ENCODE measurements at places on chromosomes 1 and 21.
A peak's percentile ranks its signal among the peaks of the same experiment; 100 is the strongest.

DNA sequence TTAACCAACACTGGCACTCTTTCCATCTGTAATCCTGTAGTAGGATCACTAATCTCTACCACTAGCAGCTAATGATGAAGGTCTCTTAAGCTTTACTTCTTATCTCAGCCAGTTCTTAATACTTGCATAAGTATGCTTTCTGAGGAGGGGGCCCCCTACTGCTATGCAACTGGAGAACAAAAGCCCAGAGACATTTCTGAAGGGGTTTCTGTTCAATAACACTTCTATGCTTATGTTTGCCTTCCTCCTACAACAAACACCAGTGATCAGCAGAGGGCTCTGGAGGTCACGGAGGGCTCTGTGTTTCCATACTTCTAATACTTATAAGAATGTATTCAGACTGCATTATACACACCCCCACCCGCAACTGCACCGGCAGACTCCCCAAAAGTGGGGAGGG, 215.8 kb downstream of the BARHL2 start:
- no peak for DNase-seq

- no peak for DNase-seq
Measured at GRCh38 chr1:245493029-245493428, 338.2 kb downstream of the KIF26B start.

DNA sequence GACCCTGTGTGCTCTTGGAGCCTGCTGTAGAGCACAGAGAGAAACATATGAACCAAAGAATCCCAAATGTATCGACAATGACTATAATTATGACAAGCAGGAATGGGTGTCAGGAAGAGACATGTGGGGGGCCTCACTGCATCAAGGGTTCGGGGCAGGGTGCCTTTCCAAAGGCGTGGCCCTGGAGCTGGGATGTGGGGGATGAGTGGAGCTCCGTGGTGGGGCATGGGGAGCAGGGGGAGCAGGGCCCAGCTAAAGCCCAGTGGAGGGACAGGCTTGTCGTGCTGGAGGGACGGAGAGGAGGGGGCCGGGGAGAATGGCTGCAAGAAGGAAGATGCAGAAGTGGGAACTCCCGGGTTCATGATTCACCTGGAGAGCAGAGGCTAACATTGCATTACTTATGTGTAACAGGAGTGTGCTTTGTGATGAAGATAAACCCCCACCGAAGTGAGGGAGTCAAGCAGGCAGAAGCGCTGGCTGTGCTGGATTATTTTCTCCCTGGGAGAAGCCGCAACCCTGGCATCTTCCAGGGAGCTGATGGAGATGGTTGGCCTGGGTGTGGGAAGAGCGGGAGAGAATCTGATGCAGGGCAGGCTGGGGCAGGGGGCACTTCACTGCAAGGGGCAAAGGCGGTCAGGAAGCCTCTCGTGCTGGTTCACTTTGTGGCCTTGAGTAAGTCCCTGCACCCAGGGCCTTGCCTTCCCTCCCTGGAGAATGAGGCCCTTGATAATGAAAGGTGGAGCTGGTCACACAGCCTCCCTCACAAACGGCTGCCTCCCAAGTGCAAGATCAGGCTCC, 124.6 kb upstream of the RUNX3 start:
- no peak for DNase-seq

DNA sequence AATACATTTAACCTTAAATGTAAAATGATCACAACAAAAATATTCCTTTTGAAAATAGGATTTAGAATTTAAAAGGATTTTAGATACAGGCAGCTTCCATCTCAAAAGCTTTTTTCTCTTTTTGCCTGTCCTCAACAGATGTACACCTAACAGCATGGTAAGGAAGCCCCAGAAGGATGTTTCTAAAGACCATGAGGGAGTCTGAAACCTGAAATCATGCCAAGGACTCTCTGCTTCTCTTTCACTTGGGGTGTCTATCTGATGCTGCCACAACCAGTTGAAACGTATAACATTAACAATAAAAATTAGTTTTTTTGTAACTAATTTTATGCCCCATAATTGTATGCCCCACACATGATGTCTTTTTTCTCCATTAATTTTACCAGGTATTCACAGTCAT, 5.4 kb upstream of the ZNF281 start:
- no peak for DNase-seq

DNA sequence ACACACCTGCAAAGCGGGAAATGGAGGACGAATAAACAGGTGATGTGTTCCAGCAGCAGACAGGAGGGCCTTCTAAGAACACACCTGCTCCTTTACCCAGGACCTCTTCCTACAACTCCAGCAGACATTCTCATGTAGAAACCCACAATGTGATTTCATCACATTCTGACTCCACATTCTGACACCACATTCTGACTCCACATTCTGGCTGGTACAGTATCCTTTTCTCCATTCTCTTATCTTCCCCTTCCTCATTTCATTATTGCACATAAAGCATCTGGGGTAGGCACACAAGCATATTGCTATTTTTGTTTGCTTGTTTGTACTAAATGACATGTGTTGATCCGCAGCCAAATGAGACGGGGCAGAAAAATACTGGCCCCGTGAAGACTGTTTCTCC, 3.6 kb upstream of the ZNF124 start:
- no peak for DNase-seq

- no peak for DNase-seq
Measured at GRCh38 chr1:241310451-241310850, 46.6 kb downstream of the RGS7 start.

GRCh38 chr21:44547656-44548331, 3.5 kb downstream of the KRTAP10-2 start:
- peak; percentile 47 for DNase-seq

- DNase-seq = no peak
Measured at GRCh38 chr1:87404296-87404695, 75.6 kb downstream of the LMO4 start.

- no peak for DNase-seq
Measured at GRCh38 chr1:61968869-61969268, 225.8 kb upstream of the L1TD1 start.
